ENCODE measurements at places on chromosomes 3 and 15.

GRCh38 chr3:100057716-100058575, 56.4 kb downstream of the FILIP1L start:
- DNase-seq = no peak

- DNase-seq = no peak
Observed at GRCh38 chr15:48501208-48501607, 144.3 kb downstream of the FBN1 start.

- DNase-seq = no peak
Observed at GRCh38 chr15:31084176-31084575, 17.3 kb downstream of the TRPM1 start.

GRCh38 chr15:93372208-93372864, 283.3 kb upstream of the RGMA start:
- DNase-seq = no peak

DNA sequence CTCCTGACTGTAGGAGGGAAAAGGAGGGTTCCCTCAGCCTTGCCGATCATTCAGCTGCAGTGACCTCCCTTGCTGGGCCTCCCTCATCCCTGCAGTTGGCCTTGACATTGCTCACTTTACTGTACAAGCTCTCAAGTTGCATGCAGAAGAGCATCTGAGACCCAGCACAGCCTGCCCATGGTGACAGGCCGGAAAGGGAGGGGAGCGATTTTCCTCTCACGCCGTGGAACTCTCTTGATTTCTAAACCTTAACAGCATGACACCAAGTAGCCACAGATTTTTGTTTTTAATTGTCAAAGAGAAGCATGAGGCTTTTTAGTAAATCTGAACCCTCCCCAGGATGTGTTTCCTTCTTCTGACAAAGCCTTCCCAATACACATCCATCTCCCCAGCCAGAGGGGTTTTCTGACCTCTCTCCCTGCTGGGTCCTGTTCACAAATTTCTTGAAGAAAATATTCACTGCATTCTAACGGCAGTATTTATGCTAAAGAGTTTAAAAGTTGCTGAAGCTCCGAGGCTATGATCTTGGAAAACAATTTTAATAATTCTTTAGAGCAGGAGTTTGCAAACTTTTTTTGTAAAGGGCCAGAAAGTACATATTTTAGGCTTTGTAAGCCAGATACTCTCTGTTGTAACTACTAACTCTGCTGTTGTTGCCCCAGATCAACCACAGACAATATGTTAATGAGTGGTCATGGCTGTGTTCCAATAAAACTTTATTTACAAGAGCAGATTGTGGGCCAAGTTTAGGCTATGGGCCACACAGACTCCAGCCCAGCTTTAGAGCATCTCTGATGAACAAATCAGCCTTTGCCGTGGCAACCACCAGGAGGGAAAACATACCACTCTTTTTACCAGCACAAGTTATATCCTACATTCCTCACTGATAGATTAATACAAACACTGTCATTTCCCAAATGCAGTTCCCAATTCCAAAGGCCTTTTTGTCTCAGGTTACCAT, 34.8 kb downstream of the LMCD1 start:
- DNase-seq = no peak

DNA sequence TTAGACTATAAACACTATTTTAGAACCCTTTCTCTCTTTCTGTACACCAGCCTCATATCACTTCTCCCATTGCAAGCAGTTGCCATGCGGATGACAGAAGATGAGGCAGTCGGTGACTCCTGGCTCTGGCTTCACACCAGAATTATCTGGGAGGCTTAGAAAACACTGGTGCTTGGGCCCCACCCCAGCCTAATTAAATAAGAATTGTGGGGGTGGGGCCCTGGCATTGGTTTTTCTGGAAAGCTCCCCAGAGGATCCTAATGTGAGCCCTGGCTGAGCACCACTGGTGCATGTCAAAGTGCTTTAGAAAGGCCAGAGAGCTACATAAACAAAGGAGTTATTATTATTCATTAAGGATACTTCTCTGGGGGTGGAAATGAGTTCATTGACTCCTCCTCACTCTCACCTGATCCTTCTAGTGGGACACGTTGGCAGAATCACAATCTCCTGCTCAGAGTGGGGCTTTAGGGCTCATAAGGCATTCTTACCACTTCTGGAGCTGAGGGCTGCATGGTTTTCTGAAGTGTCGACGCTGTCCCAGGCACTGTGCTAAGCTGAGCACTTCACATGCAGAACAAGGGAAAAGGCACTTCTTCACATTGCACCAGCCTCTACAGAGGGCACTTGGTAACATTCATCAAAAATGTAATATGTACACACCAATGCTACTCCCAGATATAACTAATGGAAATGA, 188.5 kb upstream of the TLE3 start:
- DNase-seq = peak; percentile 47

DNA sequence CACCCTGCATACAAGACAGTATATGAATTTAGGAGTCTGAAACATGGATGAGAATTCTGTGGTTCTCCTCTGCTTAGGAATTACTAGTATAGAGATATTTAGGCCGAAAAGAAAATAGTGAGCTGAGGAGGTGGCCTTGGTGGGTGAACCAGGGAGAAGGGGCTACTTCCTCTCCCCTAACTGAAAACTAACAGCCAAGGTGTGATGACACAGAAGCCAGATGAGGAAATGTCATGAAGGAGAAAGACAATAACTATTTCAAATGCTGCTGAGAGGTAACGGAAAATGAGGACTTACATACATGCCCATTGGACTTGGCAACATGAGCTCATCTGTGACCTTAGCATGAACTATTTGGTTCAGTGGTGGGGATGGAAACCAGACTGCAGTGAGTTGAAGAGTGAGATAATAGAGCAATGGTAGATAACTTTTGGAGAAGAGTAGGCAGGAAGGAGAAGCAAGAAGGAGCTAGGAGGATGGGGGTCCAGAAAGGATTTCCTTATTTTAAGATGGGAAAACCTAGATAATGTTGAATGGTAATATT, 114.4 kb upstream of the TSPAN3 start:
- no peak for DNase-seq

GRCh38 chr15:79358069-79358468, 47.2 kb downstream of the TMED3 start:
- peak; percentile 57 for DNase-seq

GRCh38 chr3:145450018-145450682, 710.8 kb downstream of the PLOD2 start:
- DNase-seq = no peak

DNA sequence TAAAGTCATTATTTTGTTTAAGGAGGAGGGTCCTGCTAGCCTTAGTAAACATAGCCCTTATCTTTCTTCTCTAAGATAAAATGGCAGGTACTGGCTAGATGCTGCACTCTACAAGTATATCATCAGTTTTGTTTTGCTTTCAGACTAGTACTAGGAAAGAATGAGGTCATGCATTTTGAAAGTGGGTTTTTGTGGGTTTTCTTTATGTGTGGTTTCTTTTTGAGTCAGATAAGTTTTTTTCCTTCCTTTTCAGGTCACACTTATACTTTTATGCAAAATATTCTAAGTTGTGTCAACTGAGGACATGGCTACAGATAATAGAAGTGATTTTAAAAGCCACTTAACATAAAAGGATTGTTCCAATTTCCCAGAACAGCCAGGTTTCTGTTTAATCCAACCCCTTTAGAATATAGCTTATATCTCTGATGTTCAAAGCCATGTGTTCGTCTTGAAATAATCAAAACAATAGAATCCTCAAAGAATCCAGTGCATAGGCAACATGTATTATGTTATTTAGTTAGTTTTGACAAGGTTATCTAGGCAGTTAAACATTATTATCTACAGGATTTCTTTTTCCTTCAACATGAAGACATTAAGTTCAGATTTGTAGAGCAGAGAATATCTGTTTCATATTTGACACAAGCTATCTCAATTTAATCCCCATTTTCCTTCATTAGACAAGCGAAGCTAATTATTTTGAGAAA, 406.2 kb downstream of the RBMS3 start:
- no peak for DNase-seq

GRCh38 chr3:177468331-177468730, 271.0 kb upstream of the TBL1XR1 start:
- peak; percentile 91 for DNase-seq

- DNase-seq = no peak
Observed at GRCh38 chr15:81723701-81724100, 322.1 kb downstream of the MEX3B start.
